Activated T-helper 17 cell treated with anti-CD3 and anti-CD28 coated beads, Interleukin-2, amount 50 U/mL, for 72 hours (primary cell): ENCODE measurements at places on chromosomes 4 and X. TPM values are rescaled to one million over a fixed set of nuclear protein-coding genes. Genes with fewer than 3 reads are reported as not detected.

The TMEM255A gene
- 0.08 TPM for total RNA-seq

The OTUD6A gene
- total RNA-seq, result not detected

The PRDM5 gene
- 0.52 TPM for total RNA-seq

The ZFP92 gene
- 2.0 TPM for total RNA-seq

The TACR3 gene
- total RNA-seq, result not detected

The TMPRSS11D gene
- total RNA-seq, result not detected

The FREM3 gene
- not detected for total RNA-seq

The GPR119 gene
- total RNA-seq, result not detected

The SMIM43 gene
- not detected for total RNA-seq

The LAP3 gene
- total RNA-seq, result 109 TPM

The MAN2B2 gene
- 20.3 TPM for total RNA-seq

The EREG gene
- total RNA-seq, result not detected

The ARX gene
- not detected for total RNA-seq

The CXCL11 gene
- not detected for total RNA-seq

The ANOS1 gene
- total RNA-seq, result not detected

The TRAM1L1 gene
- total RNA-seq, result not detected

The CXCL6 gene
- total RNA-seq, result not detected

The GATA1 gene
- not detected for total RNA-seq

The SLC7A11 gene
- total RNA-seq, result 5.7 TPM

The STPG2 gene
- total RNA-seq, result 0.19 TPM

The FAM9A gene
- total RNA-seq, result not detected

The LPAR4 gene
- not detected for total RNA-seq

The SMARCA1 gene
- total RNA-seq, result not detected

The FANCB gene
- total RNA-seq, result 17.2 TPM

The FHL1 gene
- 27.5 TPM for total RNA-seq
